ENCODE measurements at places on chromosomes 6 and 20. TPM values are rescaled to one million over a fixed set of nuclear protein-coding genes. Genes with fewer than 3 reads are reported as not detected.

Gene DACT2
- total RNA-seq, result not detected

GRCh38 chr6:37056112-37056403 is 50.6 kb downstream of the FGD2 start:
- H3K4me1 ChIP-seq, result peaks cover 13% of the 10 kb centered on the region
- H3K36me3 ChIP-seq, result no peaks in the 10 kb centered on the region
- no peaks in the 10 kb centered on the region for H3K27me3 ChIP-seq
- DNase-seq, result no peak

Gene FAM209B
- 2.2 TPM for total RNA-seq

DNA sequence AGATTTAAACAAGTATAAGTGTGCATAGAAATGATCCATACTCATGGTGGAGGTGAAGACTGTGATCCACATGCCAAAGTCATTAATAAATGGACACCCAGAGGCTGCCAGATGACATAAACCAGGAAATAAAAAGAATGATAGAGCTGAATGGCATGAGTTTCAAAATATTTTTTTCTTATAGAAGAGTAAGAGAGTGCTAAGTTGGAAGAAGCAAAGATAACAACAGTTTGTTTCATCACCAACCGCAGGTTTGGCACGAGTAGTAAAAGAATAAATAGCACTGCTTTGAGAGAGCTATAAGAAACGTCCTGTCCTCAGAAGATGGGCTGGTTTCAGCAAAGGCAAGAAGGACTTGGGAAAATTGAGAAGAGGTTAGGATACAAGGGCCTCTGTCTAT is 246.9 kb downstream of the UBE3D start:
- H3K27me3 ChIP-seq, result no peaks in the 10 kb centered on the region
- H3K36me3 ChIP-seq, result no peaks in the 10 kb centered on the region
- no peak overlapping the region for H3K4me3 ChIP-seq
- no peaks in the 10 kb centered on the region for H3K4me1 ChIP-seq
- DNase-seq, result no peak

Gene CD109
- total RNA-seq, result 0.96 TPM

DNA sequence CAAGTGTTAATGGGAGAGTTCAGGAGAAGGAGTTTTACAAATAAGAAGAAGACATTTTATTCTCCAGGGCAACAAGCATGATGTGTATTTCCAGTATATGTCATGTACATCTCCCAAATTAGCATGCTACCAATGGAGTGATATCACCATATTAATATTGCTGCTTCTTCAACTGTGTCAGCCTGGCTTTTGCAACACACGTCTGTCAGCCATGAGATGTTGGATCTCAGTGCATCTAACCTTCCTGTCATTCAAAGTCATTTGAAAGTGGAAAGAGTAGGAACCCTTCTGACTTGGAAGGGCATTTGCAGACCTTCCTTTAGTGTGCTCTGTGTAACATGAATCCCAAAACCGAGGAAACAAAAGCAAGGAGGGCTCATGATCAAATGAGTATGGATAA is 284.1 kb downstream of the ZNF217 start:
- no peak for DNase-seq
- H3K36me3 ChIP-seq, result no peaks in the 10 kb centered on the region
- no peak overlapping the region for H3K27ac ChIP-seq

GRCh38 chr6:95578106-95578410 is 723 bp downstream of the MANEA start:
- H3K4me1 ChIP-seq, result peaks cover 49% of the 10 kb centered on the region
- DNase-seq, result no peak

DNA sequence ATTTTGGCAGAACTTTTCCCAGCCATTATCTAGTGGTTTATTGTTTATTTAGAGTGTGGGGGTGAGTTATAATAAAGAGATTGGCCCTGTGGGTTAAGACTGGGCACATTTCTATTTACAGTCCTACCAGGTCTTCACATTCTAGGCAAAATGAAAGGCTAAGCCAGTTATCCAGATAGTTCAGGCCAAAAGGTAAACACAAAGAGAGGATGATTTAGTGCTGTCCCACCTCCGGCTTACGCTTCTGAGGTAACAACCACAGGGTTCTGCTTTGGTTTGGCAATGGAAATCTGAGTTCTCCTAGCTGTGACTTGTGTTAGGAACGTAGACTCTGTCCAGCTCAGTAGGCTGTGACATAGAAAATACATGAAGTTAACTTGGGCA is 50.3 kb upstream of the PTPRK start:
- no peaks in the 10 kb centered on the region for H3K36me3 ChIP-seq
- no peaks in the 10 kb centered on the region for H3K4me1 ChIP-seq
- H3K27ac ChIP-seq, result no peak overlapping the region
- no peak for DNase-seq
- no peaks in the 10 kb centered on the region for H3K27me3 ChIP-seq

Gene SPATA25
- total RNA-seq, result 4.7 TPM

- peaks cover 93% of the 10 kb centered on the region for H3K4me1 ChIP-seq
- no peaks in the 10 kb centered on the region for H3K27me3 ChIP-seq
- no peak overlapping the region for H3K4me3 ChIP-seq
- peaks cover 12% of the 10 kb centered on the region for H3K36me3 ChIP-seq
Measured at GRCh38 chr20:45036044-45036755, 64.7 kb downstream of the KCNS1 start.
